Fibroblast of lung (primary cell): ENCODE measurements at places on chromosomes 16 and 17. TPM values are rescaled to one million over a fixed set of nuclear protein-coding genes. Genes with fewer than 3 reads are reported as not detected.

- no peak overlapping the region for H3K4me3 ChIP-seq
- no peak overlapping the region for H3K27ac ChIP-seq
- H3K4me1 ChIP-seq, result no peaks in the 10 kb centered on the region
- no peak for DNase-seq
- no peaks in the 10 kb centered on the region for H3K36me3 ChIP-seq
These were observed 52.7 kb upstream of the CRHR1 start for GRCh38 chr17:45731459-45731858.

- H3K36me3 ChIP-seq, result peaks cover 13% of the 10 kb centered on the region
- no peak overlapping the region for H3K27ac ChIP-seq
- peaks cover 3% of the 10 kb centered on the region for H3K4me1 ChIP-seq
- no peak overlapping the region for H3K4me3 ChIP-seq
These were observed 3.9 kb downstream of the MIF4GD start for GRCh38 chr17:75267153-75267410.

GRCh38 chr17:36151891-36152638, 24.4 kb downstream of the TBC1D3B start:
- no peak overlapping the region for H3K27ac ChIP-seq
- no peaks in the 10 kb centered on the region for H3K36me3 ChIP-seq
- H3K4me1 ChIP-seq, result no peaks in the 10 kb centered on the region
- H3K4me3 ChIP-seq, result no peak overlapping the region
- DNase-seq, result no peak
- no peaks in the 10 kb centered on the region for H3K27me3 ChIP-seq

DNA sequence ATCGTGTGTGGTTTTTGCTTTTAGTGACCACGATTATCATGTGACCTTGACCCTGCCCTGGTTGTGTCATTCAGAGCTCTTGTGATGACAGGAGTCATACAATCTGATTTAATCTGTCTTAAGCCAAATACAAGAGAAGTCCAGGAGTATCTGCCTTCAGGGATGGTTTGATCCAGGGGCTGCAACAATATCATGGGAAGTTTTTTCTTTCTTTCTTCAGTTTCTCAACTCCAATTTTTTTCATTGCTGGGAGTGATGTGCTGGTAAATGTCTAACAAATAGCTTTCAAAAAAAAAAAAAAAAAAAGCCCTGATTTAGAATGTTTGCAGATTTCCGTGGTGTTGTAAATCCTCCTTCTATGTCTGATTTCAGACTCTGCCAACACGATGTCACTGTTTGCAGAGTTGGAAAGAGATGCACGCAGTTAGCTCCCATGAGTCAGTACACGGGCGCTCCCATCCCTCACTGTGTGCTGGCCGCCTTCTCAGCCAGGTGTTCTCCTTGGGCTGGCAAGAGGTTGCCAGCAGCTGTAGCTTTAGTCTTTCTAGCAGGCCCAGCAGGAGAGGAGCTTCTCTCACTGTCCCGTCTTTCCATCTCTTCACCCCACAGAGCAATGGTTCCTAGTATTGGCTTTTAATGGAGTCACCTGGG, 229.7 kb downstream of the SNX29 start:
- H3K4me3 ChIP-seq, result no peak overlapping the region
- no peaks in the 10 kb centered on the region for H3K27me3 ChIP-seq
- H3K4me1 ChIP-seq, result no peaks in the 10 kb centered on the region
- H3K27ac ChIP-seq, result no peak overlapping the region

DNA sequence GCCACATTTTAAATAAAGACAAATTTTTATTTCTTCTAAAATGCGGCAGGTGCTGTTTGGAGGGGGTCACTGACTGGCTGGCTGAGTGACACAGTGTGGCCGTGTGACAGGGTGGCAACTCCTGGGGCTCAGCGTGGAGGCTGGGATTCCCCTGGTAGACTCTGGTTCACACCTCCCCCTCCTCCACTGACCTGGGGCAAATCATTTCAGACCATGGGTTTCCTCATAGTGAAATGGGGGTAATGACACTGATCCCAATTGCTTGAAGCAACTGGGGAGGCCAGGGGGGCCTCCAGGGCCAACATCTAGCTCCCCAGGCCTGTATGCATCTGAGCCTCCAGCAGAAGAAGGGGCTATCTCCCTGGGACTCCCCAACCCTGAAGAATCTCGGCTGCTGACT, 6.6 kb downstream of the HSD11B2 start:
- H3K4me3 ChIP-seq, result no peak overlapping the region
- H3K36me3 ChIP-seq, result peaks cover 10% of the 10 kb centered on the region
- DNase-seq, result no peak
- H3K27me3 ChIP-seq, result no peaks in the 10 kb centered on the region
- no peaks in the 10 kb centered on the region for H3K4me1 ChIP-seq

DNA sequence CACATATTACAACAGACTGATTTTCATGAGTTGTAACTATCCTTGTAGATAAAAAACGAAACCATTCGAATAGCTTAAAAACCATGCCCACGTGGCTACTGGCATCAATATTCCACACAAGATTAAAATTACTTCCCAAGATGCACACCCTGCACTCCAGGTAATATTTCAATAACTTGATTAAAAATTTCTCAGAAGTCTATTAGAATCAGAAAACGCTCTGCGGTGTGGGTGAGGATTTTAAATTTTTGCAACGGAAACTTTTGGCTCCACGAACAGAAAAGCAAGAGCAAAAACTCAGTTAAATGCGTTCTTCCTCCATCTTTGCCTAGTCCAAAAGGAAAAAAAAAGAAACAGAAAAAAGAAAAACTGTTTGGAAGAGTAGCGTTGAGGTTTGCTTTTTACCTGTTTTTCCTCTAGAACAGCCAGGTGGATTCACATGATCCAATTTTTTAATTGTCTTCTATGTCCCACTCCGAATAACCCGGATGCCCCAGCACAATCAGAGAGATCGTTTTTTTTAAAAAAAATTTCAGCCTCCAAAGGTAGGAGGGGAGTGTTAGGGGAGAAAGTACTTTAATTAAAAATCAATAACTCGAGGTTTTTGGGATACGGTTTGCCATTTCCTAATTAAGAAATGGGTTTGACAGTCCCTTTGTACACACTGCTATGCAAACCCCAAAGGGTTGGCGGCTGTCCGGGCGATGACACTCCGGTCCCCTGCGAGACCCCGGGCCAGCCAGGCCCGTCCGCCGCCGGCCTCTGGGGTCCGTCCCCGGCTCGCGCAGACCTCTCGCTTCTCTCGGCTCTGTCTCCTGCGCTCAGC, 708 bp upstream of the NFAT5 start:
- H3K27me3 ChIP-seq, result no peaks in the 10 kb centered on the region
- DNase-seq, result peak; percentile 13
- H3K4me1 ChIP-seq, result peaks cover 3% of the 10 kb centered on the region
- peak overlapping the region; percentile 79 for H3K4me3 ChIP-seq
- H3K27ac ChIP-seq, result peak overlapping the region; percentile 92
- H3K36me3 ChIP-seq, result no peaks in the 10 kb centered on the region

GRCh38 chr16:16109453-16110110, 113.7 kb downstream of the ABCC6 start:
- H3K27me3 ChIP-seq, result no peaks in the 10 kb centered on the region
- H3K36me3 ChIP-seq, result peaks cover 42% of the 10 kb centered on the region
- DNase-seq, result no peak
- no peak overlapping the region for H3K27ac ChIP-seq
- no peak overlapping the region for H3K4me3 ChIP-seq
- no peaks in the 10 kb centered on the region for H3K4me1 ChIP-seq

- no peak overlapping the region for H3K27ac ChIP-seq
- no peaks in the 10 kb centered on the region for H3K27me3 ChIP-seq
- no peaks in the 10 kb centered on the region for H3K4me1 ChIP-seq
- no peak overlapping the region for H3K4me3 ChIP-seq
These were observed 183.8 kb downstream of the CCDC182 start for GRCh38 chr17:57561072-57561861.

- no peak overlapping the region for H3K27ac ChIP-seq
- DNase-seq, result no peak
- H3K36me3 ChIP-seq, result no peaks in the 10 kb centered on the region
- no peaks in the 10 kb centered on the region for H3K27me3 ChIP-seq
These were observed 84.6 kb downstream of the MRTFB start for GRCh38 chr16:14155572-14156190.

- H3K4me1 ChIP-seq, result no peaks in the 10 kb centered on the region
- no peak overlapping the region for H3K4me3 ChIP-seq
- H3K27me3 ChIP-seq, result no peaks in the 10 kb centered on the region
- no peaks in the 10 kb centered on the region for H3K36me3 ChIP-seq
These were observed 532.3 kb downstream of the CDH13 start for GRCh38 chr16:83159049-83159448.

DNA sequence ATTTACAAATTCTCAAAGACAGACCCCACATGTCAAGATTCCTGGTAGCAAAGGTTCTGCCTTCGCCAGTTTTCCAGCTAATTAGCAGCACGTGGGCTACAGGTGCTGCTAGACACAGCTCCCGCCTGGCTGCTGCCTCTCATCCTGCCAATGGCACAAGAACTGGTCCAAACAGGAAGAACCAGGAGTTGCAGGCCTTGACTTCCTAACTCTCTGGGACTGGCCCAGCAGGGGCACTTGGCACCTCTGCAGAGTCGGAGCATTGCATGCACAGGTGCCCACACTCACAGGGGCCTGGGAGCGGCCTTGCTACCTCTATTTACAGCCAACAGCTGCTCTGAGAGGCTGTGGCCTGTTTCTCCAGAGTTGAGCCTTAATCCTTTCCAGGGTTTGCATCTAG, 39.6 kb downstream of the TK2 start:
- H3K27ac ChIP-seq, result no peak overlapping the region
- peaks cover 29% of the 10 kb centered on the region for H3K4me1 ChIP-seq
- no peak for DNase-seq
- no peak overlapping the region for H3K4me3 ChIP-seq
- peaks cover 2% of the 10 kb centered on the region for H3K36me3 ChIP-seq

DNA sequence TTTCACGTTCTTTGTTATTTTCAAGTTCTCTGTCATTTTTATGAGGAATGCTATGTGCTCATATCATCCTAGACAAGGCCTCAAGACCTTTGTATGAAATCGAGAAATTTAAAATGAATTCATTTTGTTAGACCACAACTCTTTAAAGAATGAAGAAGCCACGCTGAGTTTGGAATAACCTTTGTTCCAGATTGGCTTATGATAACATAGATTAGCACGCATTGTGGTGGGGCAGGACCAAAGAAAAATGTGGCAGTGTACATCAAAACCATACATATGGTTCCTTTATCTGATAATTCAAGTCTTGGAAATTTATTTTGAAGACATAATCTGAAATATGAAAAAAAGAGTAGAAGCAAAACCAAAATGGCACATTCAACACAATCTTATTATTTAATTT, 2.2 kb downstream of the HSD17B2 start:
- no peak overlapping the region for H3K27ac ChIP-seq
- no peaks in the 10 kb centered on the region for H3K27me3 ChIP-seq
- no peak overlapping the region for H3K4me3 ChIP-seq
- no peaks in the 10 kb centered on the region for H3K36me3 ChIP-seq
- H3K4me1 ChIP-seq, result peaks cover 4% of the 10 kb centered on the region
- no peak for DNase-seq

DNA sequence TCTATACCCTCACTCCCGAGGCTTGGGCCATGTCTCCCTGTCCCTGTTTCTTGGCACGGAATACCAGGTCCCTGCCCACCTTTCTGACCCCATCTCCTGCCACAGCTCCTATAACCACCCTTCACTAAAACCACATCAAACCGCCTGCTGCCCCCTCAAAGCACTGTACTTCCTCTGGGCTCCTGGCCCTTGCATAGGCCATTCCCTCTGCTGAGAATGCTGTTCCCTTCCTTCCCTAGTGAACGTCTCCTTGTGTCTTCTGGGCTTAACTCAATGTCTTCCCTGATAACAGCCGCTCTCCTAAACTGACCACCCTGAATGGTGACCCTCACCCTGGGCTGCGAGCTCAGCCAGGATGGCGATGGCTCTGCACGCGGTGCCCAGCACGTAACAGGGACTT, 10.7 kb downstream of the AANAT start:
- no peak overlapping the region for H3K27ac ChIP-seq
- H3K36me3 ChIP-seq, result no peaks in the 10 kb centered on the region
- no peak overlapping the region for H3K4me3 ChIP-seq
- DNase-seq, result no peak

- no peak for DNase-seq
- H3K4me1 ChIP-seq, result peaks cover 2% of the 10 kb centered on the region
- H3K27me3 ChIP-seq, result peaks cover 11% of the 10 kb centered on the region
- H3K4me3 ChIP-seq, result no peak overlapping the region
- no peaks in the 10 kb centered on the region for H3K36me3 ChIP-seq
These were observed 28.7 kb upstream of the KIFC3 start for GRCh38 chr16:57830890-57831484.

DNA sequence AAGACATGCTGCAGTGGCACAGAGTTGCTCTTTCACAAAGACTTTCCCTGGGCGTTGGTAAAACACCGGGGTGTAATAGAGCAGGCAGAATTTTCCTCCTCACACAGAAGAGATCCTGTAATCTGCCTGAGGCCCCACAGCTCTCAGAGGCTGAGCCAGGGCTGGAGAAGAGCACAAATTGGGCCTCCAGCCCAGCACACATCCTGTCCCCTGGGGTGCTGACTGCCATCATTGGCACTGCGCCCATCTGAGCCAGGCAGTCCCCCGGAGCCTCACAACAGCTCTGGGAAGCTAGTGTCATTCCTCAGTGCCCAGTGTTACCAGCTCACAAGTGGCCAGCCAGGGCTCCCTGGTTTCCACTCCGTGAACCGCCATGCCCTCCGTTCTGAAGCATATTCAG, 119.4 kb downstream of the SOCS1 start:
- no peak overlapping the region for H3K27ac ChIP-seq
- no peaks in the 10 kb centered on the region for H3K27me3 ChIP-seq
- peaks cover 36% of the 10 kb centered on the region for H3K4me1 ChIP-seq

GRCh38 chr17:18031955-18032354, 7.0 kb downstream of the ATPAF2 start:
- no peaks in the 10 kb centered on the region for H3K36me3 ChIP-seq
- H3K27me3 ChIP-seq, result no peaks in the 10 kb centered on the region
- peak; percentile 60 for DNase-seq
- H3K4me3 ChIP-seq, result no peak overlapping the region

DNA sequence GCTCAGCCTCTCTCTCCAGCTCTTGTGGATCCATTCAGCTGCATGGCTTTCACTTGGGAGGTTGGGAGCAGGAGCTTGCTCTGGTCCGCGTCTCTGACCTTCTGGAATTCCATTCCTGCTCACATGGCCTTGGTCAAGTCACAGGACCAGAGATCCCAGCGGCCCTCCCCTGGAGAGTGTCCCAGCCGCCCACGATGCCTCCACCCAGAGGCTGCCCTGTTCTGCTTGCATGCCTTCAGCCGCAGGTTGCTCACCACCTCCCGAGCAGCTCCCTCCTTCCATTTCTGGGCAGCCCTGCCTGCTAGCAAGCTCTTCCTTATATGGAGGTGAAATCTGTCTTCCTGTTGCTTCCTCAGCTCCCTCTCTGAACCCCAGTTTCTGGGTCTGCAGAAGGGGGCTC, 32.6 kb downstream of the RAI1 start:
- H3K27me3 ChIP-seq, result no peaks in the 10 kb centered on the region
- peak overlapping the region; percentile 20 for H3K27ac ChIP-seq
- no peak overlapping the region for H3K4me3 ChIP-seq
- peaks cover under 1% of the 10 kb centered on the region for H3K36me3 ChIP-seq
- H3K4me1 ChIP-seq, result peaks cover 45% of the 10 kb centered on the region

The PERCC1 gene
- total RNA-seq, result not detected in 2 replicates

The HYDIN gene
- total RNA-seq, result 1.3 and 1.7 TPM in 2 replicates

The CSH1 gene
- total RNA-seq, result not detected in 2 replicates

The KRT39 gene
- 0.26 and 0.33 TPM in 2 replicates for total RNA-seq

The SMTNL2 gene
- 0.99 and 1.5 TPM in 2 replicates for total RNA-seq

The KRT12 gene
- total RNA-seq, result not detected in 2 replicates

The CDRT4 gene
- total RNA-seq, result 0.77 and 2.3 TPM in 2 replicates

The NPIPA5 gene
- total RNA-seq, result 3.1 and 8.6 TPM in 2 replicates
